ENCODE measurements at places on chromosomes 12 and 14.

GRCh38 chr12:96249196-96250118, 55.3 kb downstream of the ELK3 start:
- no peak for DNase-seq

DNA sequence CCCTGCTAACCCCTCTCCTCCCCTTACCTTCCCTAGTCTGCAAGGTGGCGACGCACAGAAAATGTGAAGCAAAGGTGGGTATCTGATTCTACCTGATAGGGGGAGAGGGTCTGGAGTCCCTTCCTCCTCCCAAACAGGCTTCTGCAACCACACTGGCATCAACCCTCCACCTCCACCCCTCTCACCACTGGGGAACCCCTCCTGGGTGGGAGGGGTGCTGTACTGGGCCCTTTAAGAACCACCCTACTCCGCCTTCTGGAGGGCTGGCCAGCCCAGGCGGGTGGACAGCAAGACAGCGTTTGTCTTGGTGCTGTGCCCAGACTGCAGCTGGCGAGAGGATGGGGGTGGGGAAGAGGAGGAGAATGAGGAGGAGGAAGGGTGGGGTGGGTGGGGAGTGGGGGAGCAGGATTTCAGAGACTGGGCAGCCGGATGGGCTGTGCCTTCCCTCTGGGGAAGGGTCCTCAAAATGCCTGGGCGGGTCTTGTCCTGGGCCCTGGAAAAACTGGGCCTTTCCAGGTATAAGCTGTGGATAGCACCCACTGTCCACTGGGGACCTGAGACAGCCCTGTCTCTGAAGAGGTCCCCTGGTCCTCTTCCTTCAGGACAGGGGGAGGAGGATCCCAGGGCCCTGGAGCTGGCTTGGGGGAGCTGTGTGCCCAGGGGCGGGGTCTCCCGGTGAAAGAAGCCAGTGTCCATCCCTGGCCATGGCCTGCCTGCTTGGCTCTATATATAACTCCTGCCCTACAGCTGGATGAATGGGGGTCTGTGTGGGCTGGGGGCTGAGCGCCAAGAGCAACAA, 2.8 kb downstream of the TNS2 start:
- DNase-seq: peak; percentile 76

GRCh38 chr14:66496188-66496807, 10.1 kb downstream of the CCDC196 start:
- no peak for DNase-seq

- DNase-seq: no peak
Measured at GRCh38 chr12:7667125-7667524, 1.4 kb upstream of the APOBEC1 start.

- no peak for DNase-seq
Measured at GRCh38 chr14:35687335-35687939, 121.7 kb downstream of the RALGAPA1 start.

GRCh38 chr12:112219195-112219594, 93.8 kb downstream of the TRAFD1 start:
- DNase-seq: no peak

DNA sequence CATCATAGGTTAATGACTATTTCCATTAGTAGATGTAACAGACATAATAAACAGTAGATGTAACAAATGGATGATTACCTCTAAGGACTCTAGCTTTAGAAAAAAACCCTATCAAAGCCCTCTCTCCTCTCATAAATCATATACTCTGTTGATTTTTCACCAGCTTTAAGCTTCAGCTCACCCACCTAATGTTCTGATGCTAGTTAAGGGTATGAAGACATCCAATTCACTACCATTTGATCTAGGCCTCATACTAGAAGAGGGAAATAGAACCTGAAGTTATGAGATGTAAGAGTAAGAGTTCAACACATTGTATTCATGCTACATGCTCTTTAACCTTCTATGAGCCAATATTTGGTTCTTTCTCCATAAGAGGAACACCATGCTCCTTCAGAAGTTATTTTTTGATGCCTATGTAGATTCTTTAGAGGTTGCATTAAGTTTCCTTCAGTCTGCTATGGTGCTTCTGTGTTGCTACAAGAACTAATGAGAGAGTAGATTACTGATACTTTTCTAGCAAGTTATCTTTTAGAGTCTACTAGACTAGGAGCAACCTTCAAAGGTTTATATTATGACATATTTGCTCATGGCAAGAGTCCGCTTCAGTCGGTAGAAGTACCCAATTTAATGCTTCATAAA, 16.0 kb downstream of the A2M start:
- DNase-seq: no peak

DNA sequence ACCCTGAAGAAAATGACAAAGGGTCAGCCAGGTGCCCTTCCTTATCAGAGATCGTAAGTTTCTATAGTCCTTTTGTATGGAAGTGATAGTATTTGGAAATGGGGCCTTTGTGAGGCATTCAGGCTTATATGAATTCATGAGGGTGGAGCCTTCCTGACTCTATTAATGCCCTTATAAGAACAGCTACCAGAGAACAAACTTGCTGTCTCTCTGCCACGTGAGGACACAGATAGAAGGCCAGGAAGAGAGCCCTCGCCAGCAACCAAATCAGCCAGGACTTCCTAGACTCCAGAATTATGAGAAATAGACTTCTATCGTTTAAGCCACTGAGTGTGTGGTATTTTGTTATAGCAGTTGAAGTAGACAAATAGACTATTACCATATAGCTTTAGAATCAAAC, 36.7 kb downstream of the TRMT5 start:
- DNase-seq: no peak

- DNase-seq: no peak
Measured at GRCh38 chr12:116076399-116076798, 201.1 kb downstream of the MED13L start.
